ENCODE measurements at places on chromosomes 11 and 22.
A peak's percentile ranks its signal among the peaks of the same experiment; 100 is the strongest.

- no peak for DNase-seq
Observed at GRCh38 chr11:108035690-108036089, 27.0 kb downstream of the CUL5 start.

- DNase-seq, result no peak
Observed at GRCh38 chr22:40178417-40179409, 988 bp downstream of the TNRC6B start.

- DNase-seq, result no peak
Observed at GRCh38 chr11:117189191-117189940, 9.8 kb upstream of the TAGLN start.

- DNase-seq, result no peak
Observed at GRCh38 chr11:68355471-68355870, 43.1 kb downstream of the LRP5 start.

GRCh38 chr22:25762147-25762546, 20.2 kb downstream of the MYO18B start:
- no peak for DNase-seq

DNA sequence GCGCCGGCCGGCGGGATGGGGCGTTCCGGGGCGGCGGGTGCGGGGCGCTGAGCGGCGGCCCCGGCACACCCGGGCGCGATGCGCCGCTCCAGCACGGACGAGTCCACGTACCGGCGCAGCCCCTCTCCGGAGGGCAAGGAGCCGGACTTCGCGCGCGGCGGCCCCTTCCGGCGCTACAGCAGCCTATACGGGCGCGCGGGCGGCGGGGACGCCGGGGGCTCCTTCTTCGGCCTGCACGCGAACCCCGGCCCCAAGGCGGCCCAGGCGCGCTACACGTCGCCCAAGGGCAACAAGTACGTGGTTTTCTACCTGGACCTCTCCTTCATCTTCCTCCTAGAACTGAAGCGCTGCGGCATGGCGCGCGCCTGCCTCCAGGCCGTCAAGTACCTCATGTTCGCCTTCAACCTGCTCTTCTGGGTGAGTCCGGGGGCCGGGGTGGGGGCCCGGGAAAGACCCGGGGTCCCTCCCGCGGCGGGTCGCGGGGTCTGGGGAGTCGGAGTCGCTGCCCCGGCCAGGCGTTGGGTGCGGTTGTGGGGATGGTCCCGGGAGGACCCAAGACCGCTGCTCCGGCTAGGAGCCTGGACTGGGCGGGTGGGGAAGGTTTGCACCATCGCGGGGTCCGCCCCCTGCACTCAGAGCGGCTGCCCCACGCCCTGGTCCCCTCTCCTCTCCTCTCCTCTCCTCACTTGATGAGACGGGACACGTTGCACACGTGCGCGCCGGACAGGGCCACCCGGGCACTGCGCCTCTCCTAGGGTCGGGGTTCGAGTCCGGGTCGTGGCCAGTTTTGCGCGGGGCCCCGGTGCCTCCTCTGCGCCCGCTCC, 7.5 kb downstream of the TSPAN4 start:
- DNase-seq, result no peak

DNA sequence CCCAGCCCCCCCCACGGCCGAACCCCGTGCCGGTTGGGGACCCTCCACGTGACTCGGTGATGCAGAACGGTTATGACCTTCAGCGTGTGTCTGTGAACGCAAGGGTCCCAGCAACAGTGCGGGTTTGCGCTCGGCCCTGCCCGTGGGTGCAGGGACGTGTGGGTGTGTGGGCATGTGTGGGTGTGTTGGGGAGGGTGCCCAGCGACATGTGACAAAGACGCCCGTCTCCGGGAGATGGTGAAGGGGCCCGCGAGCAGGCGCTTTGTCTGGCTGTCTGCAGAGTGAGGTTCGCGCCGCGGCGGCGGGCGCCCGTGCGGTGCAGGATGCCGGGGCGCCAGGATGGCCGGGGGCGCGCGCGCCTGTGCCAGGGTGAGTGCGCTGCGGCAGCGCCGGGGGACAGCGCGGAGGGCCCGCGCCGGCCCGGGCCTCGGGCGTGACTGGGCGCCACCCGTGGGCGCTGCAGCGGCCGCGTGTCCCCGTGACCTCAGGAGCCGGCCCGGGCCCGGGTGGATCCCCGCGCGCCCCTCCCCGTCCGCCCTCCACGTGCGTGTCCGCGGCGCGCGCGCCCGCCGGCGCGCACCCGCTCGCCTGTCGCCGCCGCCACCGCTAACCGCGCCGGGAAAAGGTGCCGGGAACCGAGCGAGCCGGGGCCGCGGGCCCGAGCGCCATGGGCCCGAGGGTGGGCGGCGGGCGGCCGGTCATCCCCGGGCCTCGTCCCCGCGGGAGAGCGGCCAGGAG, at the start of gene LRFN4:
Gene LRFN4, plus strand, starts transcription at position 569 of the 738 bp plus-strand sequence. CDS start 681 bp downstream, outside the sequence.
- no peak for DNase-seq

- no peak for DNase-seq
Observed at GRCh38 chr11:48900131-48900800, 83.4 kb downstream of the TRIM51G start.

DNA sequence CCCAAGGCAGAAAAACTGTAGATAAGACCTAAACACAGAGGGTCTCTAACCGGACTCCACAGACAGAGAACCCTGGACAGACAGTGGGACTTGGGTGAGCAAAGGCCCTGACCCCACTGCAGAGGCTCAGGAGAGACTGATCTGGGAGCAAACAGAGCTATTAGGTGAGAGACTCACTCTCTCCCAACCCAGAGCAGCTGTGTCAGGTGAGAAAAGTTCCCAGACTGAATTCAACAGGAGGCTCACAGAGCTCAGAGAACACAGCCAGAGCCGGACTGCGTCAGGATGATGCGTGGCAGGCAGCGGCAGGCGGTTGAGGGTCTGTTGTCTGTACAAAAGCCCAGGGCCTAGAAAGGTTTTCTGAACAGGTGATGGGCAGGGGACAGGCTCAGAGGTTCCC, 5.5 kb downstream of the RFPL2 start:
- no peak for DNase-seq

GRCh38 chr11:1772270-1773130, 8.8 kb upstream of the CTSD start:
- DNase-seq, result peak; percentile 97

- DNase-seq, result no peak
Observed at GRCh38 chr11:100336873-100337272, 350.2 kb upstream of the ARHGAP42 start.

DNA sequence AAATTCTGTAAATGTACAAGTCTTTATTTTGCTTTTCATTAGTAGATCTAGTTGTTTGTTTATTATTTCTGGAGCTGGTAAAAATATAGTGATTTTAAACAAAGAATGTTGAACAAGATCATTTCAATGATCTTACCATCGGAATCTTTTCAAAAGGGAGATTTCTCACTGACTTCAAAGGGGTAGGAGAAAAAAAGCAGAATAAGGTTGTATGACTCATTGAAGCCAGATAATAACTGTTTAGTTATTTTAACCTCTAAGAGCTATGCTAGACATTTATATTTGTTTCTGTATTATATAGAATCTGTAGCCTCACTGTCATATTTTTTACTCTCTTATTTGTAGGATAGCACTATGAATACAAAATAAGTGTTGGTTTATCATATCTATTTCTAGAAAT, 8.1 kb upstream of the PDE3B start:
- no peak for DNase-seq

DNA sequence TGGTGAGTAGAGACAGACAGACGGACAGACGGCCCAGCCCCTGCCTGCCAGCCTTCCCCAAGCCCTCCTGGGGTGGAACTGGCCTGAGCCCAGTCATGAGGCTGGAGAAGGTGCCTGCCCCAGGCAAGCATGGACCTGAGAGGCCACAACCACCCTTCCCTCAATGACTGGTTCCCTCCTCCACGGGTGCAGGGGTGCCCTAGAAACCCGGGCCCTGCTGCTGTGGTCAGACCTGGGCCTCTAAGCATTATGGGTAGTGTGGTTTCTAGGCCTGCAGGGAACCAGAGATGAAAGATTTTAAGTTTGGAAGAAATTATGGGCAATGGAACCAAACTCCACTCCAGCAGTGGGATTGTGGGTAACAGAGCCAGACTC, 13.5 kb downstream of the RHBDD3 start:
- DNase-seq, result no peak

DNA sequence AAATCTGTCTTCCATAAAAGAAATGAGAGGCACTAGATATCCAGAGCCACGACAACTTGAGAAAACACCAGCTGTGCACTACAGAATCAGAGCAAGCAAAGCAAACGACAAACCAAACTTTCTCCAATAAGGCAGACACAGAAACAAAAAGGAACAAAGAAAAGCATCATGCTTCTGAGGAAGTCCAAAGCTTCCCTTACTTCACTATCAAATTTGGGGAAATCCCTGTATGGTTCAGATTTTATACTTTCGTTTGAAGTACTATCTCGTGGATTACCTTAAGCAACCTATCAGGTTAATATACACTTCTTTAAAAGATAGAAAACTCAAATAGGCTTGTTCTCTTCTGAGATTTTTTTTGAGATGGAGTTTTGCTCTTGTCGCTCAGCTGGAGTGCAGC, 27.7 kb downstream of the ALG9 start:
- DNase-seq, result no peak

DNA sequence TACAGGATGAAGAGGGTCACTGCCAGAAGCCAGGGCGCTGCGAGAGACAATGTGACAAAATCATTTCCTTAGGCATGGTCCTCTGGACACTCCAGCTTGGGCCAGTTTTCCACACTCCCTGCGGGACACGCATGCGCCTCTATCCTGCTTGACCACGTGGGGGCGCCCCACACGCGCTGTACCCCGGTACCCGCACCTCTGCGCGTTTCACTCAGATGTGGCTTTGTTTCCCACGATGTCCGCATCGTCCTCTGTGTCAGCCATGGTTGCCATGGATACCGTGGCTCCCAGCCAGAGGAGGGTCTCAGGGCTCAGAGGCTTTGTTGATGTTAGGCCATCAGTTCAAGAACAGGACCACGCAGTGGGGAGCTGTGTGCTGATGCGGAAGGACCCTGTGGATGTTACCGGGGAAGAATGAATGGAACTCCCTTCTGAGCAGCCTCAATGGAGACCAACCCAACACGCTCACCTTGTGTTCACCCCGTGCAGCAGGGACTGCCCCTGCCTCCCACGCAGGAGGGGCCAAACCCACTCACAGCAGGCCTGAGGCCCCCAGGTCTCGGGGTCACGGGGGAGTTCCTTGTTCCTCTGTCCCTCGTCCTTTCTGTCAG, 101.1 kb upstream of the SLC22A12 start:
- DNase-seq, result peak; percentile 75

GRCh38 chr11:8111636-8112035, 30.6 kb downstream of the TUB start:
- no peak for DNase-seq
